ENCODE measurements at places on chromosomes 5 and 9. TPM values are rescaled to one million over a fixed set of nuclear protein-coding genes. Genes with fewer than 3 reads are reported as not detected.

Gene ZFYVE16
- 23.3 TPM for polyA plus RNA-seq

Gene PPP3R2
- polyA plus RNA-seq: 0.02 TPM

Gene RPS14
- 4,031 TPM for polyA plus RNA-seq

Gene DHFR
- 15.9 TPM for polyA plus RNA-seq

Gene BARX1
- 0.55 TPM for polyA plus RNA-seq

Gene MYO10
- polyA plus RNA-seq: 6.0 TPM

Gene CER1
- 0.07 TPM for polyA plus RNA-seq

Gene PCDHGA12
- polyA plus RNA-seq: 0.71 TPM

Gene SOHLH1
- 0.05 TPM for polyA plus RNA-seq

Gene PCDHGC3
- 28.7 TPM for polyA plus RNA-seq

Gene ANXA6
- 122 TPM for polyA plus RNA-seq

DNA sequence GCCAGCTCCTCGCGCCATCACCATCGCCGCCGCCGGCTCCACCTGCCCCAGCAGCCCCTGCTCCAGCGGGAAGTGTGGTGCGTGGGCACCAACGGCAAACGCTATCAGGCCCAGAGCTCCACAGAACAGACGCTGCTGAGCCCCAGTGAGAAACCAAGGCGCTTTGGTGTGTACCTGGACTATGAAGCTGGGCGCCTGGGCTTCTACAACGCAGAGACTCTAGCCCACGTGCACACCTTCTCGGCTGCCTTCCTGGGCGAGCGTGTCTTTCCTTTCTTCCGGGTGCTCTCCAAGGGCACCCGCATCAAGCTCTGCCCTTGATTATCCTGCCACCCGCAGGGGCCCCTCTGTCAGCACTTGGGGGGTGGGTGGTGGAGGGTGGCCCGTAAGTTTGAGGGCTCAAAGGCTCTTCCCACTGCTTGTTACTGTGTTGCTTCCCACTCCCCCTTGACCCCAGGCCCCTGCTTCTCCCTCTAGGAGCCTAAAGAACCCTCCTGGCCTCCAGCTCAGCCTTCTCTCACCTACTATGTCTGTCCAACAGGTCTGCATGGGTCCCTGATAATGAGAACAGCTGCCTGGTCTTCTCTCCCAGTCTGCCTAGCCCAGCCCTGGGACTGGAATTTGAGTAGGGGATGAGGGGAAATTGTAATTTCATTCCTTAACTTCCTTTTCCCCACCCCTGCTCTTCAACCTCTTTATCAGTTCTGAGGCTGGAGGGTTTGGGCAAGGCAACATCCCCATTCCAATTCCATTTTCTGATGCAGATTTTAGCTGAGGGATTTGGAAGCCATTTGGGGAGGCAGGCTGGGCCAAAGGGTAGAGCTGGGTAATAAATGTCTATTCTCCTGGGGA, 9.0 kb downstream of the RACK1 start:
- no peak for DNase-seq

DNA sequence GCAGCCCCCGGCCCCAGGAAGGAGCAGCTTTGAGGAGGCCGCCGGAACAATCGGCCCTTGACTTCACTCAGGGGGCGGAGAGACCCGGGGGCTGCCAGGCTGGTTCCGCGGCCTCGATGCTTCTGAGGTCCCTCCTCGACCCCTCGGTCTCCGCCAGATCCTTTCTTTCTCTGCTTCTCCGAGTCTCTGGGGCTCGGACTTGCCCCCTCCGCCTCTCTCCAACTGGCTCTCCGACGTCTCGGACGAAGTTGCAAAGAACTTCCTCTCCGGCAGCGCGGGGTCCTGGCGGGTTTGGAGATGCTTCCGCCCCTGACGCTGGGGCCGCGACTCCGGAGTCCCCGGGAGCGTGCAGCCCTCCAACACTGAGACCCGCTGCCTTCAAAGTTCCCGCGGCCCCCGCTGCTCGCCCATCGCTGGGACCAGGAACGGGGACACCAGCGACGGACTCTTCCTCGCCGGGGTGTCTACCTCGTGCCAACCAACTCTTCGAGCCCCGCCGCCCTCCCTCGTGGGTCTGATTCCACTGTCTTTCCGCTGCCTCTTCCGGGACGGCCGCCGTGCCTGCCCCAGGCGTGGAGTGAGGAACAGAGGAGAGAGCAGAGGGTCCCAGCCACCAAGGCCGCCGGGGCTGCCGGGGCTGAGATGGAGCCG, 7.0 kb downstream of the PAX5 start:
- no peak for DNase-seq

- DNase-seq: no peak
These were observed 188.8 kb downstream of the FBN2 start for GRCh38 chr5:128349044-128349858.

DNA sequence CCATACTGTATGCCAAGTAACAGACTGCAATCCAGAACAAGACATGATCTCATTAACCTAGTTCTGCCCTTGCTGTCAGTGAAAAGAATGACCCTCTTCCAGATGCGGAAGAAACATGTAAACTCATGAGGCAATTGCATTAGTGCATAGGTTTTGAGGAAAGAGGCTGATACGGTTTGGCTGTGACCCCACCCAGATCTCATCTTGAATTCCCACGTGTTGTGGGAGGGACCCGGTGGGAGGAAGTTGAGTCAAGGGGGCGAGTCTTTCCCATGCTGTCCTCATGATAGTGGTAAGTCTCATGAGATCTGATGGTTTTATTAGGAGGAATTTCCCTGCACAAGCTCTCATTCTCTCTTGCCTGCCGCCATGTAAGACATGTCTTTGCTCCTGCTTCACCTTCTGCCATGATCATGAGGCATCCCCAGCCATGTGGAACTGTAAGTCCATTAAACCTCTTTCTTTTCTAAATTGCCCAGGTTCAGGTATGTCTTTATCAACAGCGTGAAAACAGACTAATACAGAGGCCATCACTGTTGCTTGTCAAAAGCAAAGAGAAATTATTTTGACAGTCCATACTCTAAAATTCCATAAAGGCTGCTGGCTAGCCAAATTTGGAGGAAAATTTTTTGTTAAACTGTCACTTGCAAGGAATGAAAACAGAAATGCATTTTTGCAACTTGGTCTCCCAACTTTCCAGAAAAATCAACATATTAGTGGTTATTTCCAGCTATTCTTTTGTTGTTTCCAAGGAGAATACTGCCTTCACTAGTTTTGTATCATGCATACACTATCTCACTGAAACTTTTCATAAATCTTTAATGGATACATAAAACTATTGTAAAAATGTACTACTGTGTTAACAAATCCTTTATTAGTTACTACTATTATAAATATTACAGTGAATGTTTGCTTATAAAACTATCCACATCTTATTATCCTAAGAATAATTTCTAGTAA, 3.2 kb upstream of the ARL15 start:
- DNase-seq: no peak

DNA sequence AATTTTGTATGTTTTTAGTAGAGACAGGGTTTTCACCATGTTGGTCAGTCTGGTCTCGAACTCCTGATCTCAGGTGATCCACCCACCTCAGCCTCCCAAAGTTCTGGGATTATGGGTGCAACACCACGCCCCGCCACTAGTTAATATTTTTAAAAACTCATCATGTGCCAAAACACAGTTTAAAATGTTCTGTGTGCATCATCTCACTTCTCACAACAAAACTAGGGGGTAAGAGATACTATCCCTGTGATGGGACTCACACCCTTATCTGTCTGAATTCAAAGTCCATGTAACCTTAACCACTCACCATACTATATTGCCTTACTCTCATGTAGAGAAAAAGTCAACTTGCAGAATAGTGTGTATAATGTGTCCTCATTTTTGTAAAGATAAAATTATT, 2.6 kb downstream of the PKD2L2 start:
- DNase-seq: no peak

GRCh38 chr9:73720601-73721000, 568.9 kb downstream of the ANXA1 start:
- DNase-seq: no peak

- DNase-seq: no peak
These were observed 3.0 kb downstream of the STC2 start for GRCh38 chr5:173325091-173325698.

DNA sequence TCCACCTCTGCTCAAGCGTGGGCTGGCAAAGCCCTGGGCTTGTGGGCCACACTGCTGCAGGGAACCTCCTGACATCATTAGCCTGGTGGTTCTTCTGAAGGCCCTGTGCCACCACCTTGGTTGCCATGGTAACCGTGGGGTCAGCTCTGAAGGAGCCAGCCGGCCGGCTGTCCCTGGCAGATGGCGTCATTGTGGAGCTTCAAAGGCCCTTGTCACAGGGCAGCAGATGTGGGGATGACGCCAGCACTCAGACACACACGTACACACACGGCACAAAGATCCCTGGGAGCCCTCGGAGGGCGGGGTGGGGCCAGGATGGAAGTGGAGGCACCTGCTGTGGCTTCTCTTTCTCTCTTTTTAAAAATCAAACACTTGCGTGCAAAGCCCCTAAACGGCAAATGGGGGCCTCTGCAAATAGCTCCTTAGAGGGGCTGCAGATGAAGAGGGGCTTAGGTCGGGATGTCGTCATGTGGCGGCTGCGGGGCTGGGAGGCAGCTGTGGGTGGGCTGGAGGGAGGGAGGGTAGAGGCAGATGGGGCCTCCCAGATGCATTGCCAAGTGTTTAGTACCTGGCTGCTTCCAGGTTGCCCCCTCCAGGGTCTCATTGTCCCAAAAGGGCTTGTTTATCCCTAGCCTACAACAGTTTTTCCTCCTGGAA, 19.5 kb upstream of the RPL26L1 start:
- DNase-seq: no peak

DNA sequence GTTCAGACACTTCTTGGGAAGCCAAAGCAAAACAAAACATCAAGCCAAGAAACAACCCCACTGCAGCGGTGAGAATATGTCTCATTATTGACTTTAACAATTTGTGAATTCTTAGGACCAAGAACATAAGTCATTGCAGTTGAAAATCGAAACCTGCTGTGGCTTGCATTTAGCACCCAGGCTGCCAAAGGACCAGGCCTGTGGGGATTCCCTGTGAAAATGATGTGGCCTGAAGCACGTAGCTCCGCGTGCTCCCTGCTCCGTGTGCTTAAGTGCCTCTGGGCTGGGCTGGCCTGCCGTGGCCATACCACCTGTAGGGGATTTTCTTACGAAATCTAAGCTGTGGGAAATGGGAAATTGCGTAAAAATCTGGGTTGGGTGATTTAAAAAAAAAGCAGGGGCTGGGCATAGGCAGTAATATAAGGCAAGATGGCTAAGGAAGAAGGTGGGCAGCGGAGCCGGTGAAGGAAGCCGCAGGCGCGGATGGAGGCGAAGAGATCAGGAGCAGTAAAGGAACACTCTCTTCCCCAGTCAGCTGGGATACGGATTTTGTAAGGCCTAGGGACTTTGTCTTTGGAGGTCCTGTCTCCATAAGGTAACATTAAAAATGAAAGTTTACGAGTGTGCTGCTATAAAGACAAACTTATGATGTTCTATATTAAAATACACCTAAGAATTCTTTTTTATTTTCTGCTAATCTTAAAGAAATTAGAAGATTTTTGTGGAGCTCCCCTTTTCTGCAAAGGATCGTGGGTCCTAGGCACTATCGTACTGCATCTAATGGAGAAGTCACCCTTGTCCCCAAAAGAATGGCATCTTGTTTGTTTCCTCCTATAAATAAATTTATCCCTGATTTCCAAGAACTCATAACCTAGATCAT, 189.6 kb upstream of the SEMA6A start:
- no peak for DNase-seq

DNA sequence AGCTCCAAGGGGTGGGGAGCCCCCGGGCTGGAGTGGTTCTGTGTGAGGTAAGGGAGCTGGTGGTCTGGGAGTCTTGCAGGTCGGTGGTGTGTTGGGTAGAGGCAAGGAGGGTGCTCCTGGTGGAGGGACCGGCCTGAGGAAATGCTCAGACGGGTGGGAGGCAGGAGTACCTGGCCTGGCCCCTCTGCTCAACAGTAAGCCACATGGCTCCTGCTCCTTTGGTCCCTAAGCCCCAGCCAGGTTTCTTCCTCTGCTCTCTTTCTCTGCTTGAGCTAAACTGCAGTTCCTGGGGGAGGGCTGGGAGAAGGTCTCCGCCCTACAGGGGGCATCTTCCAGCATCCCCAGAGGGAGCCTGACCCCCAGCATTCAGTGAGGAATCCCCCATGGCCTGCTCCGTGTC, 17.2 kb downstream of the TSPAN17 start:
- DNase-seq: no peak

DNA sequence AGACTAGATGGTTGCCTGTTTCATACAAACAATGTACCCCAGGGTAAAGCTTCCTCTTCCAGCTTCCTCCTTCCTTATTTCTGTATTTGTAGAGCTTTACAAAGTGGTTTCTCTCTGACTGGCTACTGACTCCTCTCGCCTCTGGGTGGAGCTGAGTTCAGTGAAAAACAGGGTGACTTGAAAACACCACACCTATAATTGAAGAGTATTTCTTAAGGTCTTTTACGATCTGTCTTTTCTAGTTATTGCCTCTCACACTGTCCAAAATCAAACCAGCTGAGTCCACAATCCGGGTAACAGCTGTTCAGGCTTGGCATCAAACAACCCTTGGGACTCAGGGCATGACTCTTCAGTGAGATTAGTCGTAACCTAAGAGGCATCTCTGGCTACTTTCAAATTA, 200.4 kb downstream of the ARRDC3 start:
- no peak for DNase-seq

GRCh38 chr9:70924895-70925547, 196.4 kb downstream of the TRPM3 start:
- no peak for DNase-seq

GRCh38 chr9:3179711-3180110, 335.8 kb upstream of the PUM3 start:
- DNase-seq: no peak

GRCh38 chr5:86749841-86750240, 132.1 kb downstream of the COX7C start:
- no peak for DNase-seq

- no peak for DNase-seq
These were observed 370.3 kb downstream of the ARHGEF28 start for GRCh38 chr5:73996151-73996755.

GRCh38 chr9:23551311-23551721, 274.7 kb downstream of the ELAVL2 start:
- DNase-seq: no peak

DNA sequence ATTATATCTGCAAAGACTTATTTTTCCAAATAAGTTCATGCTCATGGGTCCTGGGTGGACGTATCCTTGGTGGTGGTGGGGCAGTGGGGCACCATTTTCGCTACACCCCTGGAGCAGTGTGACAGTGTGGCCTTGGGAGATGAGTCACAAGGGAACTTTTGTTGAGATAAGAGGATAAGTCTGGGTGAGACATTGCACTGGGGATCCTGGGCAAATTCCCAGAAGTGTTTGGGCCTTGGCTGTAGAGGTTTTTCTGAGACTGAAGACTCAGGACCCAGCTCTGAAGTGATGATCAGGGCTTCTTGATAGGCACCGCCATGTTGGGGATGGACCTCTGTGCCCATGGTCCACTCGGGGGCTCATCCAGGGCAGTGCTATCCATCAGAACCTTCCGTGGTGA, 149.4 kb downstream of the MACROH2A1 start:
- DNase-seq: no peak

DNA sequence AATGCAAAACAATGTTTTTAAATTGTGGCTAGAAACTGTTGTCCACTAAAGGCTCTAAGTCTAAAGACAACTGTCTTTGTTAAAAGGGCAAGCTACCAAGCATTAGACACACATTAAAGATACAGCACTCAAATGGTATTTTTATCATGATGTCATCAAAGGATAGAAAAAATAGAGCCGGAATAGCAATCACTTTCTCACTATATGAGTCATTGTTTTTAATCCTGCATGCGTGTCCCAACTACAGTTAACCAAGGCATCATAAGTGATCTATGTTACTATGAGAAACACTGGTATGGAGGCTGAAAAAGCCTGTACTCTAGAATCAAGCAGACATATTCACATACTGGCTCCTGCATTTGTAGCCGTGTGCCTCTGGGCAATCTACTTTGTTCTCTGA, 1.9 kb upstream of the PJA2 start:
- DNase-seq: no peak

Measured in thymus (tissue), 14 donors.